NCI-H2029 (cell line): ENCODE measurements at places on chromosomes 12 and 14.

GRCh38 chr12:109386059-109386433 is 38.3 kb downstream of the MYO1H start:
- no peak for DNase-seq

DNA sequence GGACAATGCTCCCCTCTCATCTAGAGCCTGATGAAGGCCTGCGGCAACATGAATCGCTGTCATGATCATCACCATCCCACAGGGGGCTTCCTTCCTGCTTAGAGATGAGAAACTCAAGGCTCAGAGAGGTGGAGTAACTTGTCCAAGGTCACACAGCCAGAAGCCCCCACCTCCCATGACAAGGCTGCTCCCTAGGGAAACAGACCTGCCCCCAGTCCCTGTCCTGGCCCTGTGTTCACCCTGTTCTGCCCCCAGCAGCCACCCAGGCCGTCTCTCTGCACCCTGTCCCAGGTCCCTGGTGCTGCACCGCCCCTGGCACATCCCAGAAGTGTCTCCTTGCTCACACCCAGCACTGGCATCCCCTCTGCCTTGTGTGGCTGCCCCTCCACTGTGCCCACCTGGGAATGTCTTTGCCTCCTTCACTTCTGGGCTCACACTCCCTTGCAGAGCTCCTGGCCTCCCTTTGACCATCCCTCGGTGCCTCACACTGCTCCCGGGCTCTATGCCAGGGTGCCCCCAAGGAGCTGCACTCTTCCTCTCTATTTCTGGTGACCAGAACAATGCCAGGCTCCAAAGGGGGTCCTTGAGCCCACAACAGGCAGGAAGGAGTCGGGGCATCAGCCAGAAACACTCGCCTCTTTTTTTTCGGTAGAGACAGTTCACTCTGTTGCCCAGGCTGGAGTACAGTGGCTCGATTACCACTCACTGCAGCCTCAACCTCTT is 70.5 kb downstream of the BCL11B start:
- no peak for DNase-seq

DNA sequence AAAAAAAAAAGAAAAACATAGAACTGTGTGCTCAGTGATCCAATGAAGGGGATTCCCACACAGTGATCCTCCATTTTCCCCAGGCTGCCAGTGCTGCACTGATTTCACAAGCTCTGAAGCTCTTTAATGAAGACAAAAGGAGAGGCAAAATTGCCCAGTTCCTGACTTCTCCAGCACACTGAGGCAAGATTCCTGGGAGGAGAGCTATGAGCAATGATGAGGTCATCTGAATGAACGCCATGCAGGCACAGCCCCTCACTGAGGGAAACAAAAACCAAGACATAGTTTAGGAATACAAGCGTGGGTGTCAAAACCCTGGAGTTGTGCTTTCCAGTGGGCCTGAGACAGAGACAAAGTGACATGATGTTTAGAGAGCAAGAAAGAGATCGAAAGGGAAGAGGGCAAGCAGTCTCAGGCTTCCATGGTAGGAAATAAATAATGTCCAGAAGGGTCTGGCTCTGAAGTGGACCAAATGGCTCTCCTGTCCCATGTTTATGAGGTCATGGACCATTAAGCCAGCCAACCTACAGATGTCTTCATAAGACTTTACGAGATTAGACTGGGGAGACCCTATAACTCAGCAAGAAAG is 40.9 kb upstream of the SMUG1 start:
- no peak for DNase-seq

- no peak for DNase-seq
These were observed 498.4 kb downstream of the PCNX1 start for GRCh38 chr14:71405676-71406075.

- no peak for DNase-seq
These were observed 77.8 kb downstream of the MYF5 start for GRCh38 chr12:80794551-80794950.

GRCh38 chr14:29553427-29553826 is 374.2 kb downstream of the PRKD1 start:
- DNase-seq = no peak

GRCh38 chr14:92459950-92460421 is 53.6 kb upstream of the RIN3 start:
- DNase-seq = no peak

- no peak for DNase-seq
These were observed 121.8 kb upstream of the PLXNC1 start for GRCh38 chr12:94026596-94026995.

- DNase-seq = no peak
These were observed 25.6 kb downstream of the MDM1 start for GRCh38 chr12:68306564-68306963.

GRCh38 chr12:2673966-2674810 is 120.6 kb upstream of the FKBP4 start:
- DNase-seq = no peak

GRCh38 chr14:51605575-51605974 is 46.1 kb upstream of the FRMD6 start:
- DNase-seq = no peak

DNA sequence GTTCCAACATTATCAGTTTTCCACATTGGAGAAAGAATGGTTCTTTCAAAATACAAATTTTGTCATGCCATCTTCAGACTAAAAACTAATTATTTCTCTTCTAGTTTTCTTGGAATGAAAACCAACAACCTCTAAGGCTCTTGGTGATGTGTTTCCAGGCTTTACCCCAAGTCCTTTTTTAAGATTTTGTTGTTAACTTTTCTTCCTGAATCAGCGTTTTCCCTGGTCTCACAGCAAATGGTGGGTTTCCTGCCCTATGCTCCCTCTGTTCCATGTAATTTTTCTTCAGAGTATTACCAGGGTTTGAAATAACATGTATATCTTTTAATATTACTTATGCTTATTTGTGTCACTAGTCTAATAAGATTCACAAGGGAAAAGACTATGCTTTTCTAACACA is 1311.9 kb downstream of the LRFN5 start:
- DNase-seq = no peak

GRCh38 chr12:34291001-34291400 is 268.7 kb downstream of the ALG10 start:
- DNase-seq = no peak

DNA sequence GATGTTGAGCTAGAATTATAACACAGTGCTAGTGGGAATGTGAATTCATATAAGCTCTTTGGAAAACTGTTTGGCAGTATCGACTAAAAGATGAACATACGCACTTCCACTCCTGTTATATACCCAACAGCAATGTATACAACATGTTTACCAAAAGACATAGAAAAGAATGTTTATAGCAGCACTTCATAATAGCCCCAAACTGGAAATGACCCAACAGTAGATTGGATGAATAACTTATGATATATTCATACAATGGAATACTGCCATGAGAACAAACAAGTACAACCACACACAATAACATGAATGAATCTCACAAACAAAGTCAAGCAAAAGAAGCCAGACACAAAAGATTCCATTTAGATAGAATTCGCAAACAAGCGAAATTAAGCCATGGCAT is 28.5 kb upstream of the CDKN3 start:
- no peak for DNase-seq

- no peak for DNase-seq
These were observed 18.9 kb upstream of the FIGNL2 start for GRCh38 chr12:51867371-51867770.

DNA sequence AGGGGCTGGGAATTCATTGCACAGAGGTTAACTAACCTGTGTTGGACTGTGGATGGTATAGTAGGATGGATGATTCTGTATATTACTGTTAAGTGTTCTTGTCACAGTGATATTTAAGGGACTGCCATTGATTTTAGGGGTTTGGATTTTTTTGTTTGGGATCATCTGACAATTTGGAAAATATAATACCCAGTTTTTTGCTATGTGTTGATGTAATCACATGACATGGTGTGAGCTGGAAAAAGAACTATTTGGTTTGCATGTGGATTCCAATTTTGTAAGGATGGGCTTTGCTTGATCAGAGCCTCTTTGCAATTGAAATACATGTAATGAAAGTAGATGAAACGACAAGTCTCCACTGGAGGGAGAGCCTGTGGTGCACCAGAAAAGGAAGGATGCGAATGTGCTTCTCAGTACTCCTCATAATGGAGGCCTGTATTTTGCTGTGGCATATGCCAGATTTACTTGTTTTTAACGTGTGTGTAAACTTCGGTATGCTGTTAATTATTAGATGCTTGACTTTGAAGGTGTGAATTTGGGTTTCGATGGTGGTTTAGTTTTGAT is 2.7 kb downstream of the DYRK2 start:
- no peak for DNase-seq
